ENCODE measurements at places on chromosomes 6 and 20.

GRCh38 chr6:113299531-113299930 is 557.6 kb upstream of the MARCKS start:
- no peak for DNase-seq

- no peak for DNase-seq
Measured at GRCh38 chr6:133895573-133896343, 6.8 kb downstream of the TCF21 start.

- no peak for DNase-seq
Measured at GRCh38 chr20:61437280-61438206, 185.5 kb downstream of the CDH4 start.

- no peak for DNase-seq
Measured at GRCh38 chr6:12001004-12001705, 11.0 kb upstream of the HIVEP1 start.

DNA sequence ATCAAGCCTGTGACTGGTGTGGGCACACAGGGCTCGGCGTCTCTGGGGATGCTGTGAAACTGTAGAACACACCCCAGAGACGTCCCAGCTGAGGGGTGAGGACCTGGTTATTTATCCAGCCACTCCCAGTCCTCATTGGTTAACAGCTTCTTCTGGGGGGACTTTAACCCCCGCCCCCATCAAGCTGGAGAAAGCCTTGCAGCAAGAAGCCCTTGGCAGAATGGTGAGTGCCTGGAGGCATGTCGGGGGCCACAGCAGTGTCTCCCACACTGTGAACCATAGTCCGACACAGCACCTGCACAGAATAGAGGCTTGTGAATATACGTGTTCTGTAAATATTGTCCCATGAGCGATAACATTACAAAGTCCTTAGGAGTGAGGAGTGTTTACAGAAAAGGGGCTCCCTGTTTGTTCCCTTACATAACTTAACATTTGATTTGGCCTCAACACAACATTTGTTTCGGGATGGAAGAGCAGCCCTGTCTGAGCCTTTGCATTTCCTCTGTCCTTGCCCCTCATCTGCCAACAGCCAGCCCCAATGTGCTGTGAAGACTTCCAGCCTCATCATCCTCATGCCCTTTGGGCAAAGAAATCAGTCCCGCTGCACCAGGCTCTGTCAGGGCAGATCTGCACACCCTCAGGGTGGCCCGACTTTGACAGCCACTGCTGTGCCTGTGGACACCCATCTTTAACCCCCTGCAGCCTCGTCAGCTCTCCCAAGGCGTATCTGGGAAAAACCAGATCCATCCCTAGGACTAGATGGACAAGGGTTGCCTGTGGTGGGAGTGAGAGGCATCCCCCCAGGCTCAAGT is 2.2 kb upstream of the RRBP1 start:
- no peak for DNase-seq

DNA sequence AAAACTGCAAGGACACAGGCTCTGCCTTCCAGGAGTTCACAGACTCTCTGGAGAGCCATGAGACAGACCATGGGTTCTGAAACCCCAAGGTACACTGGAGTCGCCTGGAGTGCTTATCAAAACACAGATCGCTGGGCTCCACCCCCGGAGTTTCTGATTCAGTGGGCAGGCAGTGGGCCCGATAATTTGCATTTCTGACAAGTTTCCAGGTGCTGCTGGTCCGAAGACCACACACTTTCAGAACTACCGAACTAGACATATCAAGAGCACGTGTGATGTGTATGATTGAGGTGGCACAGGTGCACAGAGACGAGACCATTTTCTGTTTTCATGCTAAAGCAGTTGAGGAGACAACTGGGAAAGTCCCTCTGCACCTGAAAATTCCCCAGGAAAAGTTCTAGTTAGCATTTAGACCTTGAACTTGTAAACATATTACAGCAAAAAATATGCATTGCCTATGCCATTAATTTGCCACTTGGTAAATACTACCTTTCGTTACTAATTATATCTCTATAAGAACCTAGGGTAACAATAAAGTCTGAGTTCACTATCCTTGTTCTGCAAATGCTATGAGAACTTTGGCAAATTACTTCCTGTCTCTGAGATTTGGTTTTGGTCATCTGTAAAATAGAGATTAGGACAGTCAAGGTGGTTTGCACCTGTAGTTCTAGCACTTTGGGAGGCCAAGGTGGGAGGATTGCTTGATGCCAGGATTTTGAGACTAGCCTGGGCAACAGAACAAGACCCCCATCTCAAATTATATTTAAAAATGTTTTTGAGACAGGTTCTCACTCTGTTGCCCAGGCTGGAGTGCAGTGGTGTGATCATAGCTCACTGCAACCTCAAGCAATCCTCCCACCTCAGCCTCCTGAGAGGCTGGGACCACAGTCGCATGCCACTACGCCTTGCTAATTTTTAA is 14.3 kb upstream of the PIM1 start:
- DNase-seq = peak; percentile 87

GRCh38 chr6:160634706-160635105 is 29.4 kb downstream of the LPA start:
- DNase-seq = no peak

GRCh38 chr6:166488076-166488685 is 98.3 kb downstream of the RAMACL start:
- peak; percentile 83 for DNase-seq

GRCh38 chr6:108581237-108581931 is 20.7 kb downstream of the FOXO3 start:
- peak; percentile 11 for DNase-seq

DNA sequence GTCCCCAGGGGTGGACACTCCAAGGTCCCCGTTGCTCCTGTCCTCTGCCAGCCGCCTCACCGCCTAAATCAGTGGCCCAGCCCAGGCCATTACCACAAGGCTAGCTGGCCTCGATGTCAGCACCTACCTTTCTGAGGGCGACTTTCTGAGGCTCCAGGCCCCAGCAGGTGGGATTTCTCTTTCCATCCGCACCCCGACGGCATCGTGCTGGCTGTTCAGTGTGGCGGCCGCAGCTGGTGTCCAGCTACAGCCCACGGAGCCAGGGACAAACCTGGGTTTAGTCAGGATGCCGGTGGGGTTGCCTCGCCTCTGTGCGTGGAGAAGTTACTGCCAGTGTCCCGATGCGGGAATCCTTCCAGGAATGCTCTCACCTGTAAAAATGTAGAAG is 60.8 kb downstream of the ERMARD start:
- DNase-seq = no peak

DNA sequence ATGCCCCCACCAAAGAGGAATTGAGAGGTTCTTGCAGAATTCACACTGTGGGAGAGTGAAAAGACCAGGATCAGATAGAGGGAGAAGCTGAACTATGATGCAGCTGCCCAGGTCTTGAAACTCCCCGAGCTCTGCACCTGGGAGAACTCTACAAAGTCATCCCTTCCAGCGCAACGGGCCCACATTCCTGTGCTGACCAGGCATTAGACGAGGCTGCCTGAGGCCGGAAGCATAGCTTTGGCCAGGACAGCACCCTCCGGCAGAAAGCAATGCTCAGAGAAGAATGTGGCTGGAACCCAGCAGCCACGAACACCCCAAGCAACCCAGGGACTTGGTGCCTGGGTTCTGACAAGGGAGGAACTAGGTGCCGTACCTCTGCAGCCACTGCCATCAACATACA is 281.5 kb upstream of the CDH4 start:
- no peak for DNase-seq

- peak; percentile 41 for DNase-seq
Measured at GRCh38 chr6:157459327-157459726, 78.3 kb downstream of the ZDHHC14 start.

GRCh38 chr20:16057651-16058050 is 515.6 kb downstream of the KIF16B start:
- DNase-seq = no peak

DNA sequence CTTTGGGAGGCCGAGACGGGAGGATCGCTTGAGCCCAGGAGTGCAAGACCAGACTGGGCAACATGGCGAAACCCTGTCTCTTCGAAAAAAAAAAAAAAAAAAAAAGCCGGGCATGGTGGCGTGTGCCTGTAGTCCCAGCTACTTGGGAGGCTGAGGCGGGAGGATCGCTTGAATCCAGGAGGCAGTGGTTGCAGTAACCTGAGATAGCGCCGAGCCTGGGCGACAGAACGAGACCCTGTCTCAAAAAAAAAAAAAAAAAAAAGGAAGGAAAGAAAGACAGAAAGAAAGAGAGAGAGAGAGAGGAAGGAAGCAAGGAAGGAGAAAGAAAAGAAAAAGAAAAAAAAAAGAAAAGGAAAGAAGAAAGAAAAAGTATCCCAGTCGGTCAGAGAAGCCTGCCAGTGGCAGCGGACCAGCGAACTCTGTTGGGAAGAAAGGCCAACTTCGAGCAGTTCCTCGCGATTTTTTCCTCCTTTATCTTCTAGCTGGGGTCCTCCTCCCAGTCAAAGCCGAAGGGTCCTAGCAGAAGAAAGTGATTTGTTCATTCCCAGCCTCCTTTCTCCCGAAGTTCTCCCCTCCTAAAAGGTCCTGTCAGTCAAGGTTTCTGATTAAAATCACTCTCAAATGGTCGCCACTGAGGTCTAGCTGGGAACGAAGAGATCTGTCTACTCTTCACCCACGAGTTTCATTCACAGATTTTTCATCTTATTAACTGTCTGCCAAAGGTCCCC is 2.4 kb upstream of the SYCP2L start:
- no peak for DNase-seq

DNA sequence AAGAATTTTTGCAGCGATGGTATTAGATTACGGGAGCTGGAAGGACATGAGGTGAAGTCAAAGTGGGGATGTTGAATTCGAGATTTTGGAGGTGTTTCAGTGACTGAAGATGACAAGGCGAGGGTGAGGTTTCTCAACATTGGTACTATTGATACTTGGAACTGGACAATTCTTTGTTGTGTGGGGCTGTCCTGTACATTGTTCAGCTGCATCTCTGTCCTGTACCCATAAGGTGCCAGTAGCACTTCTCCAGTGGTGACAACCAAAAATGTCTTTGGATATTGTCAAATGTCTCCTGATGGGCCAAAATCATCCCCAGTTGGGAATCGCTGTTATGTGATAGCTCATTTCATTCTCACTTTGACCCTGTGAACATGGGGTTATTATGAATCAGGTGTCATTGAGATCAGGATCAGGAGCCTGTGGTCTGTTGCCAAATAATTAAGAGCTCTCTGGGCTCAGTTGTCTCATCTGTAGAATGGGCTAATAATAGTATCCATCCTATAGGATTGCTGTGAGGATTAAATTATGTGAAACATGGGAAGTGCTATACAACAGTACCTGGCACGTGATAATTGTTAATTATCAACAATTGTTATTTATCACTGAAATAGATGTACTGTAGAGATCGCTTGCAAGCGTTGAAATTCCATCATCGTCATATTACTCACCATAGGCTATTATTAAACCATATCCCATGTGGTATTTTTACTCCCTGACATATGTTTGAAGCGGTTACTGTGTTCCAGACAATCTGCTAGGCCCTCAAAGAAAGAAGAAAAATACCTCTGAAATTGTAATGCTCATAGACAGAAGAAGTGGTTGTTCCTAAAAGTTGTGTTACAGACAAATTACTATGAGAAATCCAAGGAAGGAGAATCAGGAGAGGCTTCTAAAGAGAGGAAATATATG is 48.5 kb upstream of the TTPAL start:
- DNase-seq = no peak
